T-helper 2 cell (primary cell): ENCODE measurements at places on chromosomes 3 and 15.

DNA sequence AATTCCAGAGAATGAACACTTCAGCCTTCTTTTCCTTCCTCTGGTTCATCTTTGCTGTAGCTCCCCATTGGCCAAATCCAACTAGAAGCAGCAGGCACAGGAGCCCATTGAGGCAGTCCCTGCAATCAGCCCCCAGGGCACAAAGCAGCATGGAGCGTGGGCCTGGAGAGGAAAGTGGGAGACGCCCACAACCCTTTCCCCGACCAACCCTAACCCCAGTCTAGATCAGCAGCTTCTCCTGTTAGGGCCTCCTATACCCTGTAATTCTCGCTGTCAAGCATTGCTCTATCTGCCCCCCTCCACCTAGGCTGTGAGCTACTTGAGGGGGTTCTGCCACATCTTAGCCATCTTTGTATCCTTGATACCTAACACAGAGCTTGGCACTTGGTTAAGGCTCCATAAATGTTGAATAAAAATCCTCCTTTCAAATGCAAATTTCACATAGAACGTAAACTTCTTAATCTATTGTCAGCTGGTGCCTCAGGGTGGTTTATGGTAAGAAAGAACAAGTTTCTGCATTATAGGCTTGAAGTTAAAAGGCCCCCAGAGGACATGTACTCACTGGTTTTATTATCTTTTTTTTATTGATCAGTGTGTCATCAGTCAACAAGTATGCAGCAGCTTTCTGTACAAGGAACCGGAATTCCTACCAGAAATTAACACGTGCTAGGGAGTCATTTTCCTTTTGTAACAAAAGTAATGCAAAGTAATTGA lies 97.9 kb upstream of the PFN2 start:
- DNase-seq: no peak

GRCh38 chr3:25781145-25781757 lies 2.0 kb downstream of the NGLY1 start:
- no peak for DNase-seq

GRCh38 chr3:189967254-189967865 lies 153.3 kb downstream of the P3H2 start:
- DNase-seq: no peak

GRCh38 chr3:50600141-50600753 lies 11.3 kb downstream of the CISH start:
- peak; percentile 33 for DNase-seq

GRCh38 chr15:29835301-29835700 lies 13.0 kb upstream of the TJP1 start:
- no peak for DNase-seq

DNA sequence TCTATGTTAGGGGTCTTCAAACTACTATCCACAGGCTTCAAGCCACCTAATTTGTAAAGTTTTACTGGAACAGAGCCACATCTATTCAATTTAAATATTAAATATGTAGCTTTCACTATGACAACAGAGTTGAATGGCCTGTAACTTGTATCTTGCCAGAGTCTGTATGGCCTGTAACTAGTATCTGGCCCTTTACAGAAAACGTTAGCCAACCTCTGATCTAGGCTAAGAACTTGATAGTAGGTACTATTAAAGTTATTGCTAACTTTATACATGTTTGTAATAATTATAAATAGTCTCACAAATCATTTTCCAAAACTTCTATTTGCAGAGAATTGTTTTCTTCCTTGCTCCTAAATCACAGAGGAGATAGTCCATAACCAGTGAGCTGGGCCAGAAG lies 40.0 kb downstream of the ANKRD28 start:
- DNase-seq: no peak

- DNase-seq: no peak
Observed at GRCh38 chr3:186444974-186445373, 82.9 kb upstream of the DGKG start.

DNA sequence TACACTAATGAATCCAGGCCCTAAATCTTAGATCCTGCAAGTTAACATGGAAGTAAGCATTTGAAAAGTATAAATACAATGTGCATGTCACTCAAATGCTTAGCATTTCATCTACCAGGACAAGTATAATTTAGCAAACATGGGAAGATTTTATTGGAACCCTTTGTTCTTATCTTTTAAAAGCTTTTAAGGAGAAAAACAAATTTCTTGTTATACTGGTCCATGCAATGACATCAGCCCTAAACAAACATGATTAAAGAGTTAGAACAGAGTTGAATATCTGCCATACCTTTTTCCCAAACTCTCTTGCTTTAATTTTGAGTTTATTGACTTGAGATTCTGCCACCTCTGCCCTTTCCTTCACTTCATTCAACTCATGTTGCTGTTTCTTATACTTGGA lies 87.0 kb downstream of the HHLA2 start:
- DNase-seq: no peak

GRCh38 chr15:70433586-70434324 lies 329.6 kb downstream of the UACA start:
- DNase-seq: no peak

- DNase-seq: no peak
Observed at GRCh38 chr15:37100966-37101215, 542 bp upstream of the MEIS2 start.

DNA sequence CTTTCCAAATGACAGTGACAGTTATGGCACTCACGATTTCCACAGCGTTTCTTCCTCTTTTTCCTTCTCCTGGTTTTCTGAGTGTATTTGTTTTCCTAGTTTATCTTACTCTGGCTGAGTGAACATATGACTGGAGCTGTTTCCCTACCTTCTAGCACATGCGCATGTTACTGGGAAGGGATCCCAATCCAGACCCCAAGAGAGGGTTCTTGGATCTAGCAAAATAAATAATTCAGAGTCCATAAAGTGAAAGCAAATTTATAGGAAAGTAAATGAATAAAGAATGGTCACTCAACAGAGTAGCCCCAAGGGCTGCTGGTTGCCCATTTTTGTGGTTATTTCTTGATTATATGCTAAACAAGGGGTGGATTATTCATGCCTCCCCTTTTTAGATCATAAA lies 23.8 kb downstream of the METTL6 start:
- no peak for DNase-seq

DNA sequence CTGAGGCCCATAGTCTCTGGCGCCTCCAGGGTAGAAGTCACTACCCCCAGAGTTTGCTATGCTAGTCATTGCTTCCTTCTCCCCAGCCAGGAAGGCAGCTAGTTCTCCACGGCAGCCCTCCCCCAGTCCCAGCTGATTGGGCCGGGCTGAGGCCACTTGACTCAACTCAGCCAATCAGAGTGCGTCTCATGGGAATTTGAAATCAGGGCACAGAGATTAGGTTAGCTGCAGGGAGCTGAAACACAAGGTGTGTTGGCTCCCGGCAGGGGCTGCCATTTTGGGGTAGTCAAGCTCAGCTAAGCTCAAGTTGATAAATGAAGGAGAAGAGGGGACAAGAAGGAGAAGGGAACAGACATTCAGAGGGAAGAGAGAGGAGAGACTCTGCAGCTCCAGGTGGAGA lies 32.8 kb downstream of the LINGO1 start:
- no peak for DNase-seq

DNA sequence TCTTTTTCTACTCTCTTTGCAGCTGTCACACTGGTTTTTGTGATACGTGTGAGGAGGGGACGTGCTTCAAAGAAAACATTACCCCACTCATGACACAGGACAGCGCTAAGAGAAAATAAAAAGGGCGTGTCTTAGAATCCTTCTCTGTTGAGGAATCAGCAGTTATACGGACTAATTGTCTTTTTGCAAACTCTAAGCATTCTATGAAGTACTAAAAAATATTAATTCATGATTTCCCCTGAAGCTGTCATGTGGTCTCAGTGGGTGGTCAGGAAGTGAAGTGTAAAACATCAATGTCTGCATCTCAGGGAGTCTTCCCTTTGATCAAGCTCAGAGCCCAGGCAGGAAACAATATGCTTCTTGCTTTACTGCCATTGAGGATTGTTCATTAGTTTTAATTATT lies 117.5 kb upstream of the CRBN start:
- no peak for DNase-seq

DNA sequence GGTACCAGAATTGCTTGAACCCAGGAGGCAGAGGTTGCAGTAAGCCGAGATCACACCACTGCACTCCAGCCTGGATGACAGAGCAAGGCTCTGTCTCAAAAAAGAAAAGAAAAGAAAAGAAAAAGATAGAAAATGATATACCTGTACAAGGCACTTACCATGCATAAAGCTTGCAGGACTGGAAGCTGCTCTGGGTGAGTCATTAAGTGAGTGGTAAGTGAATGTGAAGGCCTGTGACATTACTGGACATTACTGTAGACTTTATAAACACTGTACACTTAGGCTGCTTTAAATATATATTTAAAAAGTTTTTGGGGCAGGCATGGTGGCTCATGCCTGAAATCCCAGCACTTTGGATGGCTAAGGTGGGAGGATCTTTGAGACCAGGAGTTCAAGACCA lies 99.2 kb downstream of the SLMAP start:
- DNase-seq: no peak

DNA sequence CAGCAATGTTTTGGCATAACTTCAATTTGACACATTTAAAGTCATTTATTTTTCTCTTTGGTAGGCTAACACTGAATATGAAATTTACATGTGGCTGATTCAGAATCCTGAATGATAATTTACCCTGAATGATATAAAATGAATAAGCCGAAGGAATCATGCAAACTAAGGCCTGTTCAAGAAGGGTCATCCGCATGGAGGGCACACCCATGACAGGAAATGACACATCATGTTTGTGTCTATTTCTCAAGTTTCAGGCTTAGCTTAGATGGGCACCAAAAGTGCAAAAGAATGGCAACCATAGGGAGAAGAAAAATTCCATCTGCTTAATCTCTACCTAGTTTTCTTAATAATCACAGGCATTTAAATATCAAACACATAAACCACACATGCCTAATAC lies 141.5 kb downstream of the DUT start:
- no peak for DNase-seq

GRCh38 chr3:150751781-150752263 lies 11.1 kb downstream of the SIAH2 start:
- DNase-seq: no peak

GRCh38 chr3:27607370-27607769 lies 114.8 kb downstream of the EOMES start:
- DNase-seq: no peak

DNA sequence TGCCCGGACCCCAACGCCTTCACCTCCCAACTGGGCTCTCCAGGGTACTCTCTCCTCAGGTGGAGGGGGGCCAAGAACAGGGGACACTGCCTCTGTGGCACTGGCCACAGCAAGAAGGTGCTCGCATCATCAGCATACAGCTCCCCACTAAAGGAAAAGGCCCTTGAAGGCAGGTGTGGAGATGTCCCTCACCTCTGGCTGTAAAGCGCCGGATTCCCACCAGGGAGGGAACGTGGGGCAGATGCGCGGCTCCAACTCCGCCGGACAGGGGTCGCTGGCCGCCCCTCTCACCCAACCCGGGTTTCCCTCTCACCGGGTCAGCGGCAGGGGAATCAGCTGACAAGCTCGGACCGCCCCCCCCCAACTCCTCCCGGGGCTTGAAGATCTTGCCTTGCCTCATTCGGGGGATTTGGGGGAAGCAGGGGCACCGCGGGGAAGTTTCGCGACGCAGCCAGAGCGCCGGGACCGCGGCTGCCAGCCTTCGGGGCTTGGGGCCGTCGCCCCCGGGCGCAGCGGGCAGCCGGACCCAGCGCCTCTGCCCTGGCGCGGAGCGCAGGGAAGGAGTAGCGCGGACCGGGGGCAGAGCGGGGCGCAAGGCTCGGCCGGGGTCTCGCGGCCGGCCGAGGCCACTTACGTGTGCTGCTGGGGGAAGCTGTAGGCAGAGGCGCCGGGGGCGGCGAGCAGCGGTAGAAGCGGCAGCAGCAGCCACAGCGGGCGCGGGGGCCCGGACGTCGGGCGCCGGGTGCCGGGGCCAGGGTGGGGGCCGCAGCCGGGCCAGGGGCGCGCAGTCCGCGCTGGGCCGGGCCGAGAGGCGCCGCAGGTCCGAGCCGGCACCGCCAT lies 630 bp downstream of the CACNA2D2 start:
- DNase-seq: peak; percentile 14

DNA sequence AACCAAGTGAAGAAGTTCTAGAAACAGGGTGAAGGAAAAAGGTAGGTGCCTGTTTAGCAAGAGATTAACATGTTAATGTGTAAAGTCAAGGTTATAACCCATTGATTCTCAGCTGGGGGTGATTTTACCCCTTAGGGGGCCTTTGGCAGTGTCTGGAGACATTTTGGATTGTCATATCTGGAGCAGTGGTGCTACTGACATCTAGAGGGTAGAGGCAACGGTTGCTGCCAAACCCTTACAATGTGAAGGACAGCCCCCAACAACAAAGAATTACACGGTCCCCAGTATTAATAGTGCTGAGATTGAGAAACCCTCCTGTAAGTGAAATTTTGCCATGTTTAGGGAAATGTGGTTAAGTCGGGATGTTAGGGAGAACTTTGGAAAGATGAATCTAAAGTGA lies 74.7 kb downstream of the CRYBG3 start:
- DNase-seq: no peak

GRCh38 chr3:47856669-47857068 lies 53.7 kb downstream of the DHX30 start:
- no peak for DNase-seq
